ENCODE measurements at places on chromosomes 4 and X.

GRCh38 chr4:152052451-152053057 lies 291.7 kb upstream of the GATB start:
- DNase-seq, result no peak

DNA sequence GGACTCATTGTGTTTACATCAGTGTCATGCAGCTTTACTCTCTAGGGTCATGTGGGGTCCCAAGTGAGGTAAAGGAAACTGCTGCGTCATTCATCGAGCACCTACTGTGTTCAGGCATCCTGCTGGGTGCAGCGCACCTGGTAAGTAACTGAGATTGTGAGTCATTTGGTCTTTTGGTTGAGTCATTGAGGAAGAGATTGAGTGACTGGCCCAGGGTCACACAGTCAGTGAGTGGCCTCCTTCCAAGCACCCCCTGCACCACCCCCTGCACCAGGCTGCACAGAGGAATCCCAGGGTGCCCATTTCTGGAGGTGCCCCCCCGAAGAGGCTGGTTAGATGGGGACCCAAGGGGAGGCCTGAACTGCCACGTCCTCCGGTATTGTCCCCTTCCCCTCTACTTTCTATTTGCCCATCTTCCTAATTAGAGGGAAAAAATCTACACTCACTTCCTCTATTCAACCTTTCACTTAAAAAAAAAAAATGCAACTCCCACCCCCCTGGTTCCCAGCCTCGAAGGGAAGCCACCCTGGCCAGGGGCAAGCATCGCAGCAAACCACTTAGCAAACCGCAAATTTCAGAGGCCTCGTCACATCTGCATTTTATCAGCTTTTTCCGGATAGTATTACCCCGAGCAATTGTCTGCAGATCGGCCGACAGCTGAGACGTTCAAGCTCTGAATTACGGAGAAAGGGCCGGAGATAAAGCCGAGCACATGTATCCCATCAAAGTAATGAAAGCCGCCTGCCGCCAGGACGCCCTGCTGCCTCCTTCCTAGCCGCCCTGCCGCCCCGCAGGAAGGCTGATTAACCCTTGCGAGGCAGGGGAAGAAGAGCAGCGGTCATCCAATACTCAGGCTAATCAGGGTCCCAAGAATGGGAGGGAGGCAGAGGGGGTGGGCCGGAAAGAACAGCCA lies 96.3 kb upstream of the MSX1 start:
- DNase-seq, result no peak

GRCh38 chr4:56821381-56822243 lies at the start of gene SPINK2:
Gene SPINK2 (minus strand): TSS chr4:56821701. CDS start chr4:56821662, 39 bp downstream.
- DNase-seq, result no peak

DNA sequence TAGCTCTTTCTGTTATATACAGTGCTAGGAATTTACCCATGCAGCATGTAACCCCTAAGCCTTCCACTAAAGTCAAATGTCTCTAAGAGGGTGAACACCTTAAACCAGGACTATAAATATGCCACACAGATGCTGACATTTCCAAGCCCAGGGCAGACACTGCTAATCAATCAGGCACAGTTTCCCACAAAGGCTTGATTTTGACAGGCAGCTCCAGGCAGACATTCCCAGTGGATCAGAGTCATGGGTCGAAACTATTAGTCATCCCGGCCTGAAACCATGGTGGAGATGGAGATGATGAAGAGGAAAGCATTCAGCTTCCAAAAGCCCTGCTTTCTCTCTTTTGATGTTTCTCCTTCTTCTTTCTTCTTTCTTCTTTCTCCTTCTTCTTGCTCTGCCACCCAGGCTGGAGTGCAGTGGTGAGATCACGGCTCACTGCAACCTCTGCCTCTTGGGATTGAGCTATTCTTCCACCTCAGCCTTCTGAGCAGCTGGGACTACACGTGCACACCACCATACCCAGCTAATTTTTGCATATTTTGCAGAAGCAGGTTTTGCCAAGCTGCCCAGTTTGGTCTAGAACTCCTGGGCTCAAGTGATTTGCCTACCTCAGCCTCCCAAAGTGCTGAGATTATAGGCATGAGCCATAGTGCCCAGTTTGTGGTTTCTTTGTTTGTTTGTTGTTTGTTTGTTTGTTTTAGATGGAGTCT lies 21.0 kb upstream of the SORCS2 start:
- no peak for DNase-seq

GRCh38 chrX:138886769-138887168 lies 175.3 kb upstream of the FGF13 start:
- DNase-seq, result no peak

DNA sequence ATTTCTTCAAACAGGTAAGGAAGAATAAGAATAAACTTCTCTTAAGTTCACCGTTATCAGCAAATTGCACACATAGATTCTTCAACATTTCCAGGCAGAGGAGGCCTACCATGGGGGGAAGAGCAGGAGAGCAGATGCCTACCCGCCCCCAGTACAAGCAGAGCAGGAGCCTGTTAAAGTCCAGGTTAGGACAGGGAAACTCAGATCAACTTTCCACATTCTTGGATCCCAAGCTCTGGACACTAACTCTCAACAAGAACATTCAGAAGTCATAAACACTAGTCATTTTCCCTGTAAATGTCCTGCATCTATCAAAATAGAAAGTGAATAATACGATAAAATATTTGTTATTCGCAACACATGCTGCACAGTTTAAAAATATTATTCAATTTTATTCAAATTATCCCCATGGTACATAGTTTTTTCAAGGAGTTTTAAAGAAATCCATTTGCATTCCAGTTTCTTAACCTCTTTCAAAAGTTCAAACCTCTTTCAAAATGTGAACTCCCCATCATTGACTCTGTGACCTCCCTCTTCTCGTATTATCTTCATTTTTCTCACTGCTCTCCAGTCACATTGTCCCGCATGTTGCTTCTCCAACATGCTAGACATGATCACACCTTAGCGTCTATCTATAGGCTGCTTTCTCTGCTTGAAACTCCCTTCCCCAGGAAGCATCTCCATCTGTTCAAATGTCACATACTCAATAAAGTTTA lies 185.2 kb upstream of the NEIL3 start:
- no peak for DNase-seq

GRCh38 chrX:7596822-7597221 lies 246.1 kb upstream of the VCX start:
- DNase-seq, result no peak

All from thoracic aorta (tissue), 2 donors.